Fibroblast of villous mesenchyme (primary cell): ENCODE measurements at places on chromosomes 1 and 21. TPM values are rescaled to one million over a fixed set of nuclear protein-coding genes. Genes with fewer than 3 reads are reported as not detected.

The CD164L2 gene
- total RNA-seq: not detected in 2 replicates

The GNG4 gene
- total RNA-seq: 5.2 and 7.3 TPM in 2 replicates

The S100A9 gene
- total RNA-seq: not detected in 2 replicates

The SLC9C2 gene
- total RNA-seq: not detected in 2 replicates

The TMEM52 gene
- 0.32 and 0.43 TPM in 2 replicates for total RNA-seq

The VASH2 gene
- total RNA-seq: 0.43 and 0.97 TPM in 2 replicates

The HES3 gene
- total RNA-seq: not detected in 2 replicates

GRCh38 chr1:25906644-25907300 lies 553 bp upstream of the STMN1 start:
- no peak for DNase-seq

DNA sequence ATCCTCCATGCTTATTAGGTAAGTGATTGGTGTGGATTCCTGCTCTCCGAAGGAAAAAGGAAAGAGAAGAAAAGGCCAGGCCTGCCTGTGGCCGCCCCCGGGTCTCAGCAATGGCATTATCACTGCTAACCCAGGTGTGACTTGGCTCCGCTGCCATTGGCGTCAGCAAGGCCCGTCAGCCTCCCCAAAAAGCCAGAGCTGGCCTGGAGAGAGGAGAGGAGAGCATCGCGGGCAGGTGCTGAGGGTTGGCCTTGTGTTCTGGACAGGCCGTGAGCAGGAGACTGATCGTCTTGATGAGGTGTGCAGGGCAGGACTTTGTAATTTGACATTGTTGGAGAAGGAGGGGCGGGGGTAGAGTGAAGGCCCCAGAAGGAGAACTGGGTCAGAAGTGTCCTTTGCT lies 186.4 kb downstream of the CAMTA1 start:
- no peak for DNase-seq

DNA sequence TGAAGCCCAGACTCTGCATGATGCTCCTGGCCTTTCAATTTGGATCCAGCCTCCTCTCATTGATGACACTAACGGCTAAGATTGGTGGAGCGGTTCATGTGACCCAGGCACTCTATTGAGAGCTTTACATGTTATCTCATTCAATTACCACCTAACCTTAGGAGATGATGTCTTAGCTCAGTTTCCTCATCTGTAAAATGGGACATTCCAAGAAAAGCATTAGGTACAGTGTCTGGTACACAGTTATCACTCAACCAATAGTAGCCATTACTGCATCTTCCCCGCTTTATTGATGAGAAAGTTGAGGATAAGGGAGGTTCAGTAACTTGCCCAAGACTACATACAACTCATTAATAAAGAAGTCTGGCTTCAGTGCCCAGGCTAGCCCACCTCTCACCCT lies 17.0 kb downstream of the HEYL start:
- DNase-seq: no peak

DNA sequence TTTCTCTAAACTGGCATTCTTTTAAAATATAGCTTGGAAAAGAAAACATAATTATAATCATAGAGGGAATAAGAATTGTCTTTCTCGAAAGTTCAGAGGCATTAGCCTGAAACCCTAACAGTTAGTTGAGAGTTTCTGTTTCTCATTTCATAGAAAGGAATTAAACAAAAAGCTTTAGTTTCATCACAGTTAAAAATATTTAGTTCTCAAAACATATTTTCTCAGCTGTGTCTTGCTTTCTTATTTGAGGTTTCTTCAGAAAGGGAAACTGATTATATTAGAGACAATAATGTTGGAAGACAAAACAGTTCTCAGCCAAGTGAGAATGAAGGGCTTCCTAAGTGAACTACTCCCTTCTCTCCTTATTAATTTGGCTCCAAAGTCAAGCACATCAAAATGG lies 75.4 kb upstream of the C1orf105 start:
- DNase-seq: no peak

DNA sequence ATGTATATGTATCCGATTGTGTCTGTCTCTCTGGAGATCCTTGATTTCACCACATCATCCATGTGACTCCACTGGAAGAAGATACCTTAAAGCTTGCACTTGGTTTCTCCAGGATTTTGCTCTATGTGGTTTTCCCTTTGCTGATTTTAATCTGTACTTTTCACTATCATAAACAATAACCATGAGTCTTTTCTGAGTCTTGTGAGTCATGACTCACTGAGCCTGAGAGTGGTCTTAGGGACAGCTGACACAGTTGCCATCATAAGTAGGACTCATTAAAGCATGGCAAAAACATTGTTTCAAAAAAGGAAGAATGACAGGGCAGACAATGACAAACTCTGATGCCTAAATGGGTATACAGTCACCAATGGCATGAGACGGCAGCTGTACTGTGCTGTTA lies 226.2 kb downstream of the AKT3 start:
- peak; percentile 78 for DNase-seq

GRCh38 chr1:117089996-117090395 lies 29.9 kb downstream of the TTF2 start:
- no peak for DNase-seq

- peak; percentile 44 for DNase-seq
These were observed 152.8 kb downstream of the PPP1R12B start for GRCh38 chr1:202501281-202501680.

GRCh38 chr1:212482006-212482636 lies 49.4 kb downstream of the NENF start:
- no peak for DNase-seq

GRCh38 chr1:16012590-16013219 lies 5.1 kb downstream of the HSPB7 start:
- DNase-seq: peak; percentile 66

- no peak for DNase-seq
These were observed 135.1 kb upstream of the RAB4A start for GRCh38 chr1:229135773-229136172.

DNA sequence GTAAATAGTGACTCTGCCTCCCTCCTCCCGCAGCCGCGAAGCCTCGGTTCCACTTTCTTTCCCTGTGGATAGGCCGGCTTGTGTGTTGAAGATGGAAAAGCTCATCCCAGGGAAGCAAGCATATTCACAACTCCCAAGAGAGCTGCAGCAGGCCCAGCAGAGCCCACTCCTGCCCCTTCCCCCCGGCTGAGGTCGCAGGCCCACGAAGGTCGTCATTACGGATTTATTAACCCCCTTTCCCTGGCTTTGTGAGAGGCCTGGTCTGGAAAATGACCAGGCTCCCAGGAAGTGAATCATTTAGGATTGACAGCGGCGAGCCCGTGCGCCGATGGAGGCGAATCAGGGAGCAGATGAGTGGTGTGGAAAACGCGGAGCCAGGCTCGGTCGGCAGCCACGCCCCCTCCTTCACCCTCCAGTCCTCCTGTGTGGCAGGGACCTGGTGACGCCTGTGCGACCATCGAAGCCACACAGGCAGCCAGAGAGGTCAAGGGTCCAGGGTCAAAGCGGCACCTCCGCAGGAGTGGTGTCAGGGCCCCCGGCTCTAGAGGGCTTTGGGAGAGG lies 93.4 kb downstream of the PRDM16 start:
- no peak for DNase-seq

GRCh38 chr1:154474802-154475201 lies 27.2 kb upstream of the TDRD10 start:
- peak; percentile 81 for DNase-seq

DNA sequence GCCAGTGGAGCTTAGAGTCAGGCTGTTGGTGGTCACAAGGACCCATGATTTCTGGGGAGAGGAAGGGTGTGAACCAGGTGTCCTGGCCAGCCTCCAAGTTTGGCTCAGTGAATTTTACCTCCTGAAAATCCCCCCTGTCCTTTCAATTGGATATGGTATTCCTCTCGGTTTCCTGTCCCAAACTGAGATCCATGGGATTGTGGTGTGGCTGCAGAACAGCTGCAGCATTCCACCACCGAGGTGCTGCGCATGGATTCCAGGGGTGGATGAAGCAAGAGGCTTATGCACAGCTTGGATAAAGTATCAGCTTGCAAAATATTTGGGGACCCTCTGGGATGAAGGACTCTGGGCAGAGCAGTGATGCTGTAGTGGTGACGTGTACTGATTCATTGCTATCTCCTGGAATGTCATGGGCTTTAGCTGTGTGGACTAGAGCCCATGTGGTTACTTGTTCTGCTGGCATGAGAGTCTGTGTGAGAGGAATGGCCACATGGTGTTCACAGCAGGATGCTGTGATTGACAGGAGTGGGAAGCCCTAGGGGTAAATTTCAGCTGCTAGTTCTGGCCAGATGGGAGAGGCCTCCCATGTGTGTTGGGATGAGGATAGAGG lies 148.7 kb upstream of the SPAG17 start:
- DNase-seq: no peak

DNA sequence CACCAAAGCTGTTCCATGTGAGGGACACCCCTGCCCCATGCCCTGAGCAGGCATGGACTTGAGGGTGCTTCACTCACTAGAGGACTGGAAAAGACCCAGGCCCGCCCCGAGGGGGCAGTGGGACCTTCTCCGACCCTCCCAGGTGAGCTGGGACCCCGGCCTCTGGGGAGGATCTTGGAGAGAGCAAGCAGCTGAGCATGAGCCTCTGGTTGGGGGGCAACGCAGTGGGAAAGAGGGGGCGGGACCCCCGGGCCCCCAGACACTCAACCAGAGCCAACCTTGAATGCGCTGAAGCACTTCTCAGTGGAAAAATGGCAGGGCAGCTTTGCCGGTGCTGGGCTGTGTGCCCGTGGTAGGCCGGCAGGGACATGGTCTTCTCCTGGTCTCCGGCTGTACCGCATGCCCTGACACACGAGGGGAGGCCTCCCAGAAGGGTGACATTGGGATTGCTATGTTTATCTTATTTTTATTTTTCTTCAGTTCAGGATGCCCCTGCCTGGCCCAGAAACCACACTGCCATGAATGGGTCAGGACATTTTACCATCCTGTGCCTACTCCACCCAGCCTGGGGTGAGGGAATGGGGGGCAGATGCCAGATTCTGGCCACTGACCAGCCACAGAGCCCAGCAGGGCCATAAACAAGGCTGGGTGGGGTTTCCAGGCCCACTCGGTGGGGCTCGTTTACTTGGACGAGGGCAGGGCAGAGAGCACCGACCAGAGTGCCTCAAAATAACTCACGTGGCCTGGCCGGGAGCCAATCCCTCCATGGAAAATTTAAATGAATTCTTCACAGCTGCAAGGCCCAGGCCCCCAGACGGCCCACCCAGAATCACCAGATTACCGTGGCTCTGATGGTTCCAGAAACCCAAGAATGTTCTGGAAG lies 17.2 kb upstream of the LAPTM5 start:
- DNase-seq: no peak

DNA sequence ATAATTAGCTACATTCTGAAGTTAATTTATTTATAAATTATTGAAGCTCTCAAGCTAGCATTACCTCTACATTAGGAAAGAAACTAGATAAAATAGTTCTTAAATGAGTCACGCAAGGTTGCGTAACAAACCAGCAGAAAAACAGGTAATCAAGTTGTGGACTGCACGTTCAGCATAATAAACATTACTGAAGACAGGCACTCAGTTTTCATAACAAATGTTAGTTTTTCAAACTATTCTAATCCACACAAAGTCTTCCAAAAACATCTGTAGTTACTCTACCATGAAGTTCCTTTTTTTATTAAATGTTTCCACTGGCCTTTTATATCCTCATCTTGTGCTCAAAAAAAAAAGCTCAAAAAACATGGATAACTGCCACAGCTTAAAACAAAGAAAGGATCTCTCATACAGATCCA lies 1.3 kb downstream of the TOR1AIP2 start:
- peak; percentile 66 for DNase-seq

GRCh38 chr1:164953815-164954214 lies 394.8 kb downstream of the PBX1 start:
- DNase-seq: no peak

GRCh38 chr1:41507110-41507720 lies 22.7 kb upstream of the EDN2 start:
- no peak for DNase-seq

- DNase-seq: no peak
These were observed 219.4 kb downstream of the LRRC40 start for GRCh38 chr1:69985901-69986439.
